ENCODE measurements at places on chromosomes 12 and 14. TPM values are rescaled to one million over a fixed set of nuclear protein-coding genes. Genes with fewer than 3 reads are reported as not detected.

GRCh38 chr14:51652168-51653078 is 713 bp downstream of the FRMD6 start:
- DNase-seq, result no peak

OTOGL gene
- not detected for total RNA-seq

- no peak for DNase-seq
Measured at GRCh38 chr12:41250748-41251147, 62.6 kb downstream of the PDZRN4 start.

GRCh38 chr14:54483073-54483745 is 5.6 kb downstream of the GMFB start:
- DNase-seq, result no peak

DNA sequence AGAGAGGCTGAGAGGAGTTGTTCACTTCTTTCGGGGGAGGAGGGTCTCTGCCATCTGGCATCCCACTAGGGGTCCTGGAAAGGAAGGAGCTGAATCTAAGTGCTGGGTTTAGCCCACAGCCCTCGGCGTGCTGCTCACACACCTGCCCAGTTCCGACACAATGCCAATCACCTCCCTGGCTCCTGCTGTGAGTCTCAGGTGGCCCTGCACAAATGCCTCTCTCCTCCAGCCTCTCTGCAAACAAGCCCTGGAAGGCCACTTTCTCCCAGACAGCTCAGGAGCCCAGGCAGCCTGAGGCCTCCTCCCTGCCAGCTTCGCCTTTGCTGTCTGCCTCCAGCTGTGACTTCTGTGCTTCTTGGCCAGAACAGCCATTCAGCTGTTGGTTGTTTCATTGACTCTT is 51.2 kb downstream of the SMIM41 start:
- no peak for DNase-seq

DNA sequence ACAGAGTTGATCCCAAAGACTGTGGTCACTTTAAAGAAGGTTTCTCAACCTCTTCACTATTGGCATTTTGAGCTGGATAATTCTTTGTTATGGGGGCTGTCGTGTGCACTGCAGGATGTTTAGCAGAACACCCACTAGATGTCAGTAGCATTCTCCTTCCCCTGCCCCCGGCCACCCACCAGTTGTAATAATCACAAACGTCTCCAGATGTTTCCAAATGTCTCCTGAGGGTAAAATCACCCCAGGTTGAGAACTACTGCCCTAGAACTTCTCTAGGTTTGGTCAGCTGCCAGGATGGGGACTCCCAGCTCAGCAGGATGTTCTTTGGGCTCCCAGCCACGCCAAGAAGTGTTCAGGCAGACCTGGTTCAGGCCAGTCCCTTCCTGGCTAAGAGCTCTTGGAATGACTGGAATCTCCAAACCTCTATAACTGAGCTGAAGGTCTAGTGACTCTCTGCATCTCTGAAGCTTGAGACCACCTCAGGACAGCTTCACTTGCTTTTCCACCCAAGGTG is 12.5 kb upstream of the AJUBA start:
- no peak for DNase-seq

- DNase-seq, result no peak
Measured at GRCh38 chr14:103828315-103828967, 18.9 kb downstream of the PPP1R13B start.

DNA sequence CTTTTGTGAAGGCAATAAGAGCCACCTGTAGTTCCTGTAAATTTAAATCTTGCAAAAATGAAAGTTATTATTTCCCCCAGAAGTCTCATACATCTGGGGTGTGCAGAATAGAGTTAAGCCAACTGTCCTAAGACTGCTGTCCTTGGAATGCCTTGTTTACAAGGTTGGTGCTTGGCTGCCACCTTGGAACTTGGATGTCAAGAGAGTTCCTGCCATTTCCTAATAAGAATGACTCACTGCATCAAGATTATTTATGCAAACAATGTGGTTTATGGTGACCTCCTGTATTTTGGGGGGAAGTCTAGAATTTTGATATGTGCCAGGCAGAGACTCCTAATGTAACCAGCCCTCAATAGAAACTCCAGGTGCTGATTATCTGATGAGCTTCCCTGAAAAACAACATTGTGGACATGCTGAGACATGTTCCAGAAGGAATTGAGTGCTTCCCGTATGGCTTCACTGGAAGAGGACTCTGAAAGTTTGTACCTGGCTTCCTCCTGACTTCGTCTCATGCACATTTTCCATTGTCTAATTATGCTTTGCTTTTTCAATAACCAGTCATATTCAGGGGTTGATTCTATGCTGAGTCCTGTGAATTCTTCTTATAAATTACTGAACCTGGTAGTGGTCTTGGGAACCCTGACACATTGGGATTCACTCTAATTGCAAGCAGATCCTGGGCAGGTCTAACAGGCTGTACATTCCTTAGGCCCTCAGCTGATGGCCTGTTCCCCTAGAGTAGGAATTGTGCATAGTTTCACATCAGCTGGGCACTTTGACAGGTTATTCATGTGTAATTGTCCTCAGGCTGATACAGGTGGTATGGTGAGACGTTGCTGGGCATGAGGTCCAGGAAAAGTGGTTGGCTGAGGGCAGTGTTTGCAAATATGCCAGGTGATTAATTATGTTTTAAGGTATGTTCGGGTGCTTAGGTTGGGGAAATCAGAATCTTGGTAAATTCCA is 1370.7 kb upstream of the TMEM132C start:
- no peak for DNase-seq

DNA sequence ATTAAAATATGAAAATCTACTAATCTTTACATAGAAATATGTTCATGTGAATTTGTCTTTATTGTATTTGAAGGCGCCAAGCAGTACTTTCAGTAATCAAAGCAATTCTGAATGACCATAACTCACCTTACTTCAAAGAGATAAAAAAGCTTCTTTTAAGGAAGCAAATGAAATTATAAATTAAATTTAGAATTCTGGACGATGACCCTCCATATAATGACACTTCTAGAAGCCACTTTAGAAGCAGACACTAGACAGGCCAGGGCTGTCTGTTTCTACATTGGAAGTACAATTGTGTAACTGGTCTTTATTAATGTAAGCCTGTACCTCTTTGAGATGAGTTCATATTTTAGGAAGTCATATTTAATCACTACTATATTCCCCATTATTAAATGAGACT is 222.9 kb downstream of the CNTN1 start:
- no peak for DNase-seq

- no peak for DNase-seq
Measured at GRCh38 chr12:9650151-9650576, 19.3 kb upstream of the CLEC2D start.

ANO2 gene
- 5.7 TPM for total RNA-seq

C12orf50 gene
- total RNA-seq, result not detected

- DNase-seq, result no peak
Measured at GRCh38 chr12:131060011-131060703, 106.5 kb downstream of the ADGRD1 start.

Data from psoas muscle (tissue), 8 donors.